ENCODE measurements at places on chromosomes 16 and 17.

DNA sequence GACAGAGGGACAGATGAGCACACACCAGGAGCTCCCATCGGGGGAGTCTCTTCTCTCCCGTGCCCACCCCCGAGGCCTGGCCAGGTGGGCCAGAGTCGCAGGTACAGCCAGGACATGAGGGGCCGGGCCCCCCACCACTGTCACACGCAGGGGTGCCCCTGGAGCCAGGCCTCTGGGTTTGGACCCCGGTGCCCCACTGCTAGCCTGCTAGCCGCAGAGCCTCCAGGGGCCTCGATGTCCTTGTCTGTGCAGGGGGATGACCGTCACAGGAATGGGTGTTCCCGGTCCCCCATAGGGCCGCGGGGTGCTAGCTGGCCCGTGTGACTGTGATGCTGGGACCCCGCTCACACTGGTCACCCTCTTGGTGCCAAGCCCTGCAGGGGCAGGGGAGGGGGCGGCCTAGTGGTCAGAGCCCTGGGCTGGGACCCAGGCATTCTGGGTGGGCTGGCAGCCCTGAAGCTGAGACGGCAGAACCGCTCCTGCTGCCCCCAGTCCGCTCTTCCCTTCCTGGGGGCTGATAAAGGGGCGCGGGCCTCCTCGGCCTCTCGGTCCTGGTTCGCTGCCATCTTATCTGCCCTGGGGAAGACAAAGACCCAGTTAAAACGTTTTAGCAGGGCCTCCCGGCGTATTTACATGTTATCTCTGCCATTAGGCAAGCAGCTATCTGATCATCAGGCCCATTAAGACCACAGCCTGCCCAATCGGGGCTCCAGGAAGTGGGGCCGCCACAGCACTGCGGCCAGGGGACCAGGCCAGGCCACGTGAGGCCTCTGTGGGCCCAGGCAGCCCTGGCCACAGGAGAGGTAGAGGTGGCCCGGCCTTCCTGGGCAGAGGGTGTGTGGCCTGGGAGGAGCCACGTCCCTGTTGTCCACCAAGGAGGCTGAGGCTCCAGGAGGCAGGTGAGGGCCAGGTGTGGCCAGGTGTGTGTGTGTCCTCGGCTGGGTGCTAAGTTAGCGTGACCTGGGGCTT, 57.2 kb upstream of the ZC3H18 start:
- no peak for DNase-seq

DNA sequence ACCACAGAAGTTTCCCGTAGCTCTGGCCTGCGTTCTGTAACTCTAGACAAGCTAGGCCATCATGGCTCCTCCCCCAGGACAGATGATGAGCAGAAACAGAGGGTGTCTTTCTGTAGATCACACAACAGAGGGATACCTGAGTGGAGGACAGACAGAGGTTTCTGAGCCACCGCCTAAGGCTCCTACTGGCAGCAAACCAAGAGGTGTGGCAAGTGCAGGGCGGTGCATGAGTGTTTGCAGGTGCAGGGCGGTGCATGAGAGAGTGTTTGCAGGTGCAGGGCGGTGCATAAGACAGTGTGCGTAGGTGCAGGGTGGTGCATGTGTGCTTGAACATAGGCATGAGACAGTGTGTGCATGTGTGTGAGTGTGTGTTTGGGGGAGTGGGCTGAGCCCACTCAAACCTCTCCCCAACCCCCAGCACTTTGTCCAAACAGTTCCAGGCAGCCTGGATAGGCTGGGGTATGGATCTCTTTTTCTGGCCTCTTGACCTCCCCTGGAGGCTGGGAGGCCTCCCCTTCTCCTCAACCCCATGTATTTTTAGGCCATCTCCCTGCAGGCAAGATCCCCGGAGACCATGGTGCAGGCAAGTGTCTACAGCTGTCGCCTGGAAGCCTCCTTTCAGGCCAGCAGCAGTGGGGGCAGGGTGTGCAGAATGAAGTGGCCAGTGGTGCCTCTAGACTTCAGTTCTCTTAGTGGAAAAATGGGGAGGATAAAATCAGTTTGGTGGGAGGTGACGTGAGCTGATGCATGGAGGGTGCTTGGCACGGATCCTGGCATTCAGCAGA, 53.4 kb upstream of the CBX4 start:
- no peak for DNase-seq

GRCh38 chr17:55437159-55437605, 15.5 kb upstream of the MMD start:
- DNase-seq = no peak

GRCh38 chr17:75153780-75154194, 525 bp downstream of the JPT1 start:
- DNase-seq = peak; percentile 38

- no peak for DNase-seq
Observed at GRCh38 chr17:17132746-17133145, 73.4 kb downstream of the PLD6 start.

GRCh38 chr16:46882940-46883307, 1.2 kb upstream of the GPT2 start:
- no peak for DNase-seq

DNA sequence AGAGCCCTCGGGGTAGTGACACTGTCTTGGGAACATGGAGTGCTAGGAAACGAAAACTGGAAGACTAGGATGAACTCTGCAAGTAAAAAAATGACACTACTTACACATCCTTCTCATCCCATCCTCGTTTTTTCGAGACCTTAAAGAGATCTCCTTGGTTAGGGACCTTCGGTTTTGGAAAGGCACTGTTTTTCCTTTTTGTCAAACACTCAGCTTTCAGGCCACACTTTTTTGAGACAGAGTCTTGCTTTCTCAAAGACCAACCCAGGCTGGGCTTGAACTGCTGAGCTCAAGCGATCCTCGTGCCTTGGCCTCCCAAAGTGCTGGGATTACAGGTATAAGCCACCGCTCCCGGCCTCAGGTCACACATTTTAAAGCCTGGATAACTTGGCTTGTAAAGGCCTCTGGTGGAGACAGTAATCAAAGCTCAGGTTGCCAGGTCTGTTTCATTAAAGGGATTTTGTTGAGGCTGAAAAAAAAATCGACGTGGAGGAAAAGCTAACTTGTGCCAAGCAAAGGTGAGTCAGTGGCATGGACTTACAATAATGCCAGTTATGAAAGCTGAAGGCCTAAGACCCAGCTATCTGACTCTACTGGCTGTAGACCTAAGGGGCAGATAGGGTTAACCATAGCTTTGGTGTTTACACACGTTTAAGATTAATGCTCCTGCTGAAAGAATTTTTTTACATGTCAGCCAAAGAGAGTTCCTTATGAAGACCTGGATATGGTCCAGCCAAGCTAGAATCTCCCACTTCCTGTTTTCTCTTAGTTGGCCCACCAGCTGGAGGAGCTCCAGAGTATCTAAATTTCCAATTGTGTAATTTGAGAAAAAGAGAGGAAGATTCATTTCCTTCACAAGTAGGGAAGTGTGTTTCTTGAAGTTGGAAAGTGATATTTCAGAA, 823 bp downstream of the NBR1 start:
- DNase-seq = peak; percentile 22

- no peak for DNase-seq
Observed at GRCh38 chr16:86353948-86354347, 156.4 kb upstream of the FOXF1 start.

DNA sequence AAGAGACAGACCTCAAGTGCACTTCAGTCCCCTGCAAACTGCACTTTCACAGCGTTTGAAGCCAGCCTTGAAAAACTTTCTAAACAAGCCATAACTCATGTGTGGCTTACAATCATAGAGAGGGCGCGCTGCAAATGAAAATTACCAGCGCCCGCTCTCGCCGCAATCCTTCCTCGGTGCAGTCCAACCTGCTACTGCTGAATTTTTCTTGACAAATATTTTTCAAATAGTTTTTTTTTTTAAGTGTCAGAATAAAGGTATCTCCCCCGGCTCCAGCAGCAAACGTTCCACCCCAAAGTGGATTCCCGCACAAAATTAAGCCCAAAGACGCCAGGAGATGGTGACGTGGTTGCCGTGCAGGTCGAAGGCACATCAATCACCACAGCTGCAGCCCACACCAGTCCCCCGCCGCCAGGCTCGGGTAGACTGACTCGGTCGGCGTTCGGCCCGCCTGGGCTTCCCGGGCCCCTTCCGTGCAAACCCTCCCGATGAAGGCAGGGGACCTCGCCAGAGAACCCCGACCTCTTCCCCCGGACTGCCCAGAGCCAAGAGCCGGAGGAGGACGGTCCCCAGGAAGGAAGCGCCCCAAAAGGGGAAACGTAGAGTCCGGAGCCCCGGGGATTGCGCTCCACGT, 630 bp downstream of the GRB2 start:
- DNase-seq = peak; percentile 69

DNA sequence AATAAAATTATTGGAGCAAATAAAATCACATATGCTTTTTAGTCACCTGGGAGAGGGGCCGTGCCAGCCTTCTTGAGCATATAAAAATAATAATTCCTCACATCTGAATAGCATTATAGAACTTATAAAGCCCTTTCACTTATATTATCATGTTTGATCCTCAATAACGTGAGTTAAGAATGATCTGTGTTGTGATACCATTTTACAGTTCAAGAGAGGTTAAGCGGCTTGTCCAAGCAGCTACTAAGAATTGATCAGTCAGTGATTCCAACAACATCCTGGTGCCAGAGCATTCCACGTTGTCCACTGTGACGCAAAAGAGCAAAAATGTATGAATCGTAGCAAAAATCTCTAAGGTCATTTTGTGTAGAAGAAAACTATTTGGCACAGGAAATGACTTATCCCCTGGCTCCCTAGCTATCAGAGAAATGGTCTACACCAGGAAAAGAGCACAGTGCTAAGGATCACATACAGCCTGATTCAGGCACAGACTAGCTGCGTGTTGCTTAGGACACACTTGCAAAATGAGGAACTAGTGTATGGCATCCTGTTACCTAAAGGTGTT, 33.0 kb downstream of the ANKFN1 start:
- DNase-seq = no peak

DNA sequence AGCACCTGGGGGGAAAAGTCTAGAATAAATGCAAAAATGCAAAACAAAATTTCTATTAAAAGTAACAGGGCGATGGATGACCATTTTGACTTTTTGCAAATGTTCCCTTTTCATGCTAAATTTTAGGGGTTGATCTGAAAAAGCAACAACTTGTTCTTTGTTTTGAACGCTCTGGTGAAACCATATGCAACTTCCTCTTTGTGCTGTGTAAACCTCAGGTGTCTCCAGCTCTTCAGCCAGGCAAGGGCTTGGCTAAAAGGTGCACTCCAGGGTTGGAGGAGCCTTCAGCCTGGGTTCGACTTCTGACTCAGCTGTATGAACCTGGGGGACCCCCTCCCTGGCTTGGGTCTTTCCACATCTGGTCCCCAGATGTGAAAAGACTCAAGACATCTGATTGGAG, 9.5 kb downstream of the IRF8 start:
- no peak for DNase-seq

- no peak for DNase-seq
Observed at GRCh38 chr16:47712276-47713224, 251.4 kb downstream of the PHKB start.

GRCh38 chr16:28136751-28137434, 73.4 kb upstream of the GSG1L start:
- DNase-seq = peak; percentile 69

- DNase-seq = no peak
Observed at GRCh38 chr17:78079253-78079652, 49.3 kb downstream of the TMC6 start.

DNA sequence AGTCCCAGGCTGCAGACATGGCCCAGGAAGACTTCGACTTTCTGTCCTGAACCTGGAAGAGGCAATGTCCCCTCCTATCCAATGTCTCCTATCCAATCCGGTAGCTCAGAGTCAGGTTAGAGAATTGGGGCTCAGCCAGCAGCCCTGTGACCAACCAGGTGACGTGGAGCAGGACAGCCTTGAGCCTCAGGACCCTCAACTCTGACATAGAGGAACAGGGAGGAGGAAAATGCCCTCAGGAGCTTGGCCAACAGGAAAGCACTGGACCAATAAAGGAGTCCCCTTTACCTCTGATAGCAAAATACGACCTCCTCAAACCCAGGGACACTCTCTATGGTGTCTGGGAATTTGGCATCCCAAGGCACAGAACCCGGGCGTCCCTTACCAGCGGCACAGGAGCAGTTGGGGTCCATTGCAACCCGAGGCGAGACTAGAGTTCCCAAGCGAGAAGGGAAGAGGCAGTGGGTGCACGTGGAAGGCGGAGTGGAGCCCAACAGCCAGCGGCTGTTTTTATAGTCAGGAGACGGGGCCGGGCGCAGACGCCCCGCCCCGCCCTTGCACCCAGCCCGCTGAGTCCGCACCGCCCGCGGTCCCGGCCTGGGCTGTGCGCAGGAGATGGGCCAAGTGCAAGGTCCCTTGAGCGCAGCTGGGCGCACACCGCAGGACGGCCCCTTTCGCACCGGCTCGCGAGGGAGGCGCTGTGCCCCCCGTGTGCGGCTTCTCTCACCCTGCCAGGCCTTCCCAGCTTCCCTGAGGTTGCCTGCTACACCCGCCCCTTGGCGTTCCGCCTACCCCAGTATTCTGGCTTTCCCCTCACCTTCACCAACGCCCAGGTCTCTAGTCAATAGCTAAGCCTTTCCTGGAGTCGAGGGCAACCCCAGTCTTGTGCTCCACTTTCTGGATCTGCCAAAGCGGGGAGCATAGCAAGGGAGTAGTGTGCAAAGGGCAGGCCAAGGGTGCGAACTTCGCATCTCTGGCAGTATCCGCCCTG, at the start of gene MT1G:
TSS of gene MT1G (minus strand) at position 485 of the 991 bp plus-strand sequence. CDS start at position 413, 72 bp downstream.
- DNase-seq = peak; percentile 40

DNA sequence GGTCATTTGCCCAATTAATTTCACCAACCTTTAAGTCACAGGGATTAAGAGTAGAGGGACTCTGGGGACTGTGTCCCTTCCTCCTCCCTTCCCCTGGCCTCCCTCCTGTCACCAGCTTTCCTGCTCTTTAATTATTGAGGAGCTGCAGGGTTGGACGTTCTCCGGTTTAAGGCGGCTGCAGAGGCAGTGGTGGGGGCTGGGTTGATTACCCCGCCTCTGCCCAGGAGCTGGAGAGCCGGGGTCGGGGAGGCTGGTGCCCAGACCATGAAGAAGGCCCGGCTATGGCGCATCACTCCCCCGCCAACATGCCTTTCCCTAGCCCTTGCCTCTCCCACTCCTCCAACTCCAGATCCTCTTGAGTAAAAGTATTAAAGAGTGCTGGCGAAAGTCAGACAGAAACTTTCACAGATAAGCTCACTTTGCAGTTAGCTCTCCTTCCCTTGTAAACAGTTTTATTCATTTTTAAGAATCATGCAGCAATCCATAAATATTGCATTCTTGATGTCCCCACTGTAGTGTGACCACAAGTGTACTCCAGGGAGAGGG, 1.1 kb upstream of the FOXJ1 start:
- DNase-seq = no peak

DNA sequence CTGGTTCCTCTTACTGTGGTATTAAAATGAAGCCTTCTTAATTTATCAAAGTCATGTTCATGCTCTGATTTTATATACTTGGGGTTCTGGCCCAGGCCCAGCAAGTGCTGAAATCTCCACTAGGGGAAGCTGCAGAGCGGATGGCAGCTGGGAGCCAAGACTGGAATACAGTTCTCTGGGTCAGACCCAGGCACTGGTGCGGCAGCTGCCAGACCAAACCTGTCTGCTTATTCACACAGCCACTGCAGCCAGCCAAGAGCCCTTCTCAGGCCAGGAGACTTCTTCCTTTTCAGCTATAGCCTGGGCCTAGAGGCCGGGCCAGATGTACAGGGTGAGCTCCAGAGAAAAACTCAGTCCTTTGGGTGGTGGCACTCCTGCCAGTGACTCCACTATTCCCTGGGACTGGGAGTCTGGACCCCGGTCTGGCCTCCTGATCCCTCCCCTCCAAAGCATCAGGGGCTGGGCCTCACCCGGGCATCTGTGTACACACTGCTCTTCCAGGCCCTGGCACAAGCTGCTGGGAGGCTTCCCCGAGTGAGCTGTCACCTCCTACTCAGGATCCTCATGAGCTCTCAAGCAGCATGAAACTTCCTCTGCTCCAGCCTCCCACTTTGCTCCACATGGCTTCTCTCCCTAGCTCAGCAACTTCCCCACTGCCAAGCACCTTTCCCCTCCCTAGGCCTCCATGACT, 24.4 kb downstream of the ATP6V0D1 start:
- DNase-seq = no peak

- DNase-seq = no peak
Observed at GRCh38 chr16:79728923-79729240, 128.3 kb upstream of the MAF start.
